ENCODE measurements at places on chromosomes 7 and 10. TPM values are rescaled to one million over a fixed set of nuclear protein-coding genes. Genes with fewer than 3 reads are reported as not detected.

The CALML5 gene
- total RNA-seq, result not detected

The SUV39H2 gene
- 29.0 TPM for total RNA-seq

The ST8SIA6 gene
- total RNA-seq, result 0.32 TPM

The ERVW-1 gene
- total RNA-seq, result not detected

The LGI1 gene
- total RNA-seq, result not detected

The ASZ1 gene
- total RNA-seq, result not detected

GRCh38 chr10:122850705-122851640 lies 5.3 kb upstream of the CUZD1 start:
- peak; percentile 69 for DNase-seq

GRCh38 chr10:119616882-119617570 lies 20.3 kb upstream of the TIAL1 start:
- DNase-seq, result no peak

GRCh38 chr7:38016567-38016966 lies 96.1 kb downstream of the EPDR1 start:
- no peak for DNase-seq

- DNase-seq, result peak; percentile 7
These were observed 643 bp downstream of the SMO start for GRCh38 chr7:129188892-129189660.

GRCh38 chr10:35600193-35600592 lies 4.9 kb upstream of the GJD4 start:
- DNase-seq, result no peak

All from LHCN-M2 (cell line).